ENCODE measurements at places on chromosomes 7 and 10.

DNA sequence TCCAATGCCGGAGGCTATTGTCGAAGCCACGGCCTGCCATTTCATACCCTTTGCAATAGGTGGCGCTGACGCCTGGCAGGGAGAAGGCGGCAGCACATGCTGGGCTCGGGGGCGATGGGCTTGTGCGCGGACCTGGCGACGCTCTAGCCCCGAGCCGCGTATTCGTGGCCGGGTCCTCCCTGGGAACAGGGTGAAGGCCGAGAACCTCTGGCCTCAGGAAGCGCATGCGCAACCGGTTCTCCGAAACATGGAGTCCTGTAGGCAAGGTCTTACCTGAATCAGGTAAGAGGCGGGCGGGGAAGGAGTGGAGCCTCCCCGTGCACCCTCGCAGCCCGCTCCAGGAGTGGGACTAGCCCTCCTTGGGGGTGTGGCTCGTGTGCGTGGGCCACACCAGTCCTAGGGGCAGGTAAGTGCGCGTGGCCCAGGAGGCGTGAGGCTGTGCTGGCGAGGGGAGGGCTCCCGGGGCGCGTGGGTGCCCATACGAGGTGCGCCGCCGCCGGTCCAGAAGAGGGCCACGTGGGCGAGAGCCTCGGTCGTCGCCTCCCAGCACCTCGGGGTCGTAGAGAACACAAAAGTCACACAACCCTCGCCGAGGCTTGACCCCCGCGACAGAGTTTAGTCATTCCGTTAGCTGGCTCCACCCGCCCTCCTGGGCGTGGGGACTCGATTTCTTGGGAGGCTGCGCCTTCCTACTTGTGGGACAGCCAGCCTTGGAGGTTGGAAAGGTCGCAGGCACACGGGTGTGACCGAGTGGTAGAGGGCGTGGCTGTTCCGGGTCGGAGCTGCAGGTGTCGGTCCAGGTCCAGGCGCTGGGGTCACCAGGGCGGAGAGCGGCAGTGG, 5.6 kb upstream of the MEST start:
- DNase-seq = no peak

- DNase-seq = no peak
Observed at GRCh38 chr10:119191881-119192280, 13.3 kb upstream of the PRDX3 start.

GRCh38 chr10:60937784-60938654, 6.0 kb downstream of the RHOBTB1 start:
- DNase-seq = peak; percentile 59

GRCh38 chr7:2934984-2935740, 91.1 kb upstream of the GNA12 start:
- DNase-seq = no peak

DNA sequence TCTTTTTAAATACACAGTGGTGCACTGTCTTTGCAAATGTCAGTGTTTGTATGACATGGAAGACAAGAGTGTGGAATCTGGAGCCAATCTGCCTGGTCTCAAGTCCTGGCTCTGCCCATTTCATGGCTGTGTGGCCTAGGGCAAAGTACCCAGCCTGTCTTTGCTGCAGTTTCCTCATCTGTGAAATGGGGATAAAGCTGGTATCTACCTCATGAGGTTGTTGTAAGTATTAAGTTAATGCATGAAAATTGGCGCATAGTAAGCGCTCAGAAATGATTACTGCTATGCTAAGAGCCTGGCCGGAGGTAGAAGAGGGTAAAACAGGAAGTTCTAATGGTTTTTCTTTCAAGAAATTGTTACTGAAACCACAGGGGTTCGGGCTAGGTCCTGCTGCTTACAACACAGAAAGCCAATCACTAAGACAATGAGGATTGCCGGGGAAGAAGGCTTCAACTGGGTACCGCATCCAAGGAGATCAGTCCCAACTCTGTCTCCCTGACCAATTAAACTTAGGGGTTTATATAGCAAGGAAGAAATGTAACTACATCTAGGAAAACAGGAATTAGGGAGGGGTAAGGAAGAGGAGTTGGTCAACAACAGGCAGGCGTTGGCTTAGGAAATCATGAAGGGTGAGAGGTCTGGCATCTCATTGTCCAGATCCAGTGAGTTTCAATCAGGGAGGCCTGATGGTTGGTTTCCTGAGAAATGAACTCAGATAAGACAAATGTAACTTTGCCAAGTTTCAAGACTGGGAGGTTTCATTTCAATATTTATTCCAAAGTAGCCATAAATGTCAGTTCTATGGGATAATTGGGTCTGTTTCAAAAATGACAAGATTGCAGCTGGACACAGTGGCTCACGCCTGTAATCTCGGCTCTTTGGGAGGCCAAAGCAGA, 57.0 kb downstream of the CHST3 start:
- DNase-seq = no peak

- no peak for DNase-seq
Observed at GRCh38 chr10:71363936-71364335, 32.8 kb upstream of the CDH23 start.

GRCh38 chr7:44058759-44059218, 6.6 kb downstream of the PGAM2 start:
- DNase-seq = no peak

GRCh38 chr10:112209684-112210131, 26.1 kb upstream of the GPAM start:
- no peak for DNase-seq

- no peak for DNase-seq
Observed at GRCh38 chr10:12701696-12702095, 299.8 kb downstream of the CCDC3 start.

- peak; percentile 46 for DNase-seq
Observed at GRCh38 chr10:20767028-20767427, 130.1 kb downstream of the NEBL start.

- no peak for DNase-seq
Observed at GRCh38 chr7:121271098-121271497, 57.7 kb upstream of the WNT16 start.

DNA sequence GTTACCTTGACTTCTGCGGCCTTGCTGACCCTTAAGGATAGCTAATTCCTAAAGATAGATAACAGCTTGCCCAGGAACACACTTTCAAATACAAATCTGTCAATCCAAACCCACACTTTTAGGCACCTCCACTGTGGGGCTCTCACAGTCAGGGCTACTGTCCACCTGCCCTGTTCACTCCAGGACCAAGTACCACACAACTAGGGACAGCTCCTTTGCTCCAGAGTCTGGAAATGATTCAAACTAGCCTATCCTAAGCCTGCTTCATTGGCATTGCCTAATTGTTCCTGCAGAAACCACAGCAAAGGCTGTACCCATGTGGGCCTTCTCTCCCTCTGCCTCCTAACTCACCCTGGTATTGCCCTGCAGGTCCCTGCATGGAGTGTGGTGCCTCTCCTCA, 538.9 kb upstream of the IGFBP3 start:
- DNase-seq = no peak

GRCh38 chr7:151740081-151740851, 136.6 kb downstream of the PRKAG2 start:
- DNase-seq = no peak

DNA sequence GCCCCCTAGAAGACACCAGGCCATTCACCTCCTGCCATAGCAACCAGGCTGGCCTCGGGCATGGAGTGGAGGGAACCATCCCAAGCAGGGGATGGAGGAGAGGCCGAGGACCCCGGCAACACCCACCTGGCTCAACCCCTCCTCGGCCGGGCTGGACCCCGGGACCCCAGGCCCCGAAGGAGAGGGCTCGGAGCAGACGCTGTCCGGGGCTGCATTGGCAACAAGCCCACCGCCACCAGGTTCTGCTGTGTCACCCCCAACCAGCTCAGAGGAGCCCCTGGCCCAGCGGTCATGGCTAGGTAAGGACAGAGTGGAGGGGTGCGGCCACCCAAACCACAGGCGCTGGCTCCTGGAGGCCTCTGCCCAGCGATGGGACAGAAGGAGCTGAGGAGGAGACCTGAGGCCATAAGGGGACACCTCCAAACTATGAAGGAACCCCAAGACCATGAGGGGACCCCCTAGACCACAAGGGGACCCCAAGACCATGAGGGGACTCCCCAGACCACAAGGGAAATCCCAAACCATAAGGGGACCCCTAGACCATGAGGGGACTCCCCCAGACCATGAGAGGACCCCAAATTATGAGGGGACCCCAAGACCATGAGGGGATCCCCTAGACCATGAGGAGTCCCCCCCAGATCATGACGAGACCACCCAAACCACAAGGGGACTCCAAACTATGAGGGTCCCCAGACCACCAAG, 74.7 kb upstream of the PDGFA start:
- no peak for DNase-seq

DNA sequence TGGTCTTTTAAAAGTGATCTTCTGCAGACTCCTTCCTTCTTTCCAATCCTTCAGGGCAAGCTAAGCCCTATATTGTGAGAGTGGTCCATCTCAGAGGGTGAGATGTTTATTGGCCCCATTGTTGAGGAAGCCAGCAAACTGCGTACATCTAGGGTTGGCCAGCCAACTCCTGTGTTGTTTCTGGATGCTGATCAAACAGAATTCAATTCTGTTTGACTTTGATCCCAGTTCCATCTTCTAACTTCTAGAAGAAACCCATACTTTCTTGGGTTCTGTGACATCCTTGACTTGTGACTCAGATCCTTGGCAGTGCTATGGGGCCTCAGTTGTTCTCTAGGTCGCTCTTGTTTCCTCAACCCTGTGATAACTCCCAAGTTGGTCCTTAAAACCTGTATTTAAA, 116.2 kb downstream of the LSMEM1 start:
- DNase-seq = no peak

DNA sequence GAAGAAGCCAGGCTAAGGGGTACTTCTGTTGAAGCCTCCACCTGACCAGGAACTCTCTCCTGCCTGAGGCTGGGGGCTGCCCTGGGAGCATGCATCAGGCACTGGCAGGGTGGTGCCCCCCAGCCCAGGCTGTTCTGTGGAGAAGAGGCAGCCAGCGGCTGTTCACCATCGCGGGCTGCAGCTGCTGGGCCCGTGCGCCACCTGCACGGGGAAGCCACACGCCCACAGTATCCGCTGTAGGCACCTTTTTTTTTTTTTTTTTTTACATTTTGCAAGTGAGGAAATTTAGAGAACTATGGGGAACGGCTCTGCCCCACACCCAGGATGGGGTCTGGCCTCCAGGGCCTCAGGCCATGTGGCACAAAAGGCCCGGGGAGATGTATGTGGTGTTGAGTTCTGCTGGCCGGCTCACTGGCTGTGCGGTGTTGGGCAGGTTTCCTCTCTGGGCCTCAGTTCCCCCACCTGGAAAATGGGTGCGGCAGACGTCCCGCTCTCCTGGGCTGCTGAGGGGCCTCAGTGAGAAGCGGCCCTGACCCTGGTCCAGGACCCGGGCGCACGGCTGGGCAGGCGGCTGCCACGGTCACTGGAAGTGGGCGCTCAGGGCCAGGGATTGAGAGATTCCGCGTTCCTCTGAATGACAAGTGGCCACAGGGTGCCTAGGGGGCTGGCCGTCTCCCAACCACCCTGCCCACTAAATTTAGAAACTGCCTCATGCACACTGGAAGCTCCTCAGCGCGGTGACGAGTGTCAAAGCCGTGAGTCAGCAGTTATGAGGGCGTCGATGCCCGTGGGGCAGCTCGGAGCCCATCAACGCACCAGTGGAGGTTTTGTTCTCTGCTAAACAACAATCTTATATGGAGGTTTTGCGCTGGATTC, 8.8 kb upstream of the INTS1 start:
- DNase-seq = peak; percentile 85

DNA sequence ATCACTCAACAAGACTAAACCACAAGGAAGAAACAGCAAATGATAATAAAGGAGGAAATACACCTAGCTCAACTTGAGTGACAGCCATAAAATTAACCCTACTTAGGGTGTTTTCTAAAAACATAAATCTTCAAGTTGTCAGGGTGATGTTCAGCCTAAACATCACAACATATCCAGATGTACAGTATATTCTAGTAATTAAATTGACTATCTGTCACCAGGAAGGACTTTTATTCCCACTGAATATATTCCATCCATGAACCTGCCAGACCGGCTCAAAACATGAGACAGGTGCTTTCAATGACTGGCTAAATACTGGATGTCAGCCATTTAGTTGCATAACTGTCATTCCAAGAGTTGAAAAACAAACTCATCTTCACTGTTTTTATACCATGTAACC, 298.1 kb upstream of the NEBL start:
- DNase-seq = no peak

DNA sequence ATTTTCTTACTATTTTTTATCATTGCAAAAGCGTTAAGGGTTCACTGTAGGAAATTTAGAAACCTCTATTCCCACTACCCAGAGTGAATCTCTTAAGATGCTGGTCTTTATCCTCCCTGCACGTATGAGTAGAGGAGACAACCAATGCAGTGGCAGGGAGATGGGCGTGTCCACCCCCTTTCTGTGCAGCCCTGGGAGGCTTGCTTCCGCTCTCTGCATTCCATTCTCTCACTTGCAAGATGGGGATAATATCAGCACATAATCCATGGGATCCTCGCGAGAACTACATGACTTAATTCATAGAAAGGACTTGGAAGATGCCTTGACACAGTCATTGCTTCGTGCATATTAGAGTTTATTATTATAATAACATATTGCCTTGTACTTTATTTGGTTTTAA, 196.2 kb downstream of the KLF6 start:
- DNase-seq = no peak

- DNase-seq = no peak
Observed at GRCh38 chr7:26599982-26600381, 264.4 kb downstream of the SKAP2 start.

GRCh38 chr10:11511321-11511720, 100.1 kb downstream of the USP6NL start:
- DNase-seq = no peak

DNA sequence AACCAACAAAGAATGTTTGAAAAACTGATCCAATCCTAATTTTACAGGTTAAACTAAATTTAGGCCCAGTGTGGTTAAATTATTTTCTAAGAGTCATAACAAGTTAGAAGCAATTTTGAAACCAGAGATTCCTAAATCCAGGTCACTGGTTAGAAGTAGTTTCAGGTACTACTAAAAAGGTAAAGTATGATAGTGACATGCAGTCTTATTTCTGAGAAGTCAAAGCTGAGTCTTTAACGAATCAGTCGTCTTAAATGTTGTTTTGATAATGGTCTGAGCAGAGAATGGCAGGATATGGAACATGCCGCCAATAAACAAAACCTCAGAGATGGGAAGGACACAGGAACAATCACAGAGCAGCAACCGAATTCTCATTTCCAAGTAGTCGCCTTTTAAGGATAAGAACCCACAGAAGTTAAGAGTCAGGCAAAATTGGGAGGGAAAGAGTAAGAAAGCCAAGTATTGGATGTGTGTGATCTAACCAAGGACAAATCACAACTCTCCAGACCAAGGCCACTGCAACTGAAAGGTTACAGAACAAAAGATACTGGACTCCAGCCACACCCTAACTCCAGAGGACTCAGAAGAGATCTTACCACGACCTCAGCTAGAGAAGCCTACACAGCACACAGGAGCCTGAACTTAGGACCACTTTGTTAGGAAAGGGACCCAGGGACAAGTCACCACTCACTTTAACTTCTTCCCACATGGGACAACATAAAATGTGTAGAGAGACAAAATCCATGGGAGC, 19.7 kb downstream of the TMEM243 start:
- DNase-seq = no peak

Measured in fibroblast of gingiva (primary cell).